ENCODE measurements at places on chromosomes 13 and 19.

- no peak for DNase-seq
These were observed 382.4 kb downstream of the KCTD12 start for GRCh38 chr13:76503766-76504165.

- DNase-seq = no peak
These were observed 309.9 kb upstream of the SLITRK1 start for GRCh38 chr13:84192125-84192524.

- DNase-seq = no peak
These were observed 395.5 kb downstream of the EFNB2 start for GRCh38 chr13:106139942-106140341.

- no peak for DNase-seq
These were observed 15.6 kb upstream of the KCNC3 start for GRCh38 chr19:50344661-50345318.

DNA sequence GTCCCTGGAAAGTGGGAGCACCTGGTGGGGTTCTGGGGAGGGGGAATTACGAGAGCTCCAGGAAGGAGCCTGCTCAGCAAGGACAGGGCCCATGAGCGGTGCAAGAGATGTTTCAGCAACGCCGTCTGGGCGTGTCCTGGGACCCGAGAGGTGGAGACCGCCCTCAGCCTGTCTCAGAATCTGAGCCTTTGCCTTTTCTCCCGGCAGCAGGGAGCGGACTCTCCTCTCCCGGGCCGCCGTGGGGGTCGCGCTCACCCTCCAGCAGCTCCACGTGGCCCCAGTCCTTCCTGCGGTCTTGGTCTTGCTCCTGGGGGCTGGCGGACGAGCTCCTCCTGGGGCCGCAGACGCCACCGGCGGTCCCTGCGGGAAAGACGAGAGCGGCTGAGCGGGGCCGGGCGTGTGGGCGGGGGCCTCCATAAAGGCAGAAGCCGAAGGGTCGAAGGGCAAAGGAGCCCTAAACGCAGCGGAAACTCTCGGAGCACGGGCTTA lies 714 bp downstream of the POLRMT start:
- DNase-seq = peak; percentile 66

DNA sequence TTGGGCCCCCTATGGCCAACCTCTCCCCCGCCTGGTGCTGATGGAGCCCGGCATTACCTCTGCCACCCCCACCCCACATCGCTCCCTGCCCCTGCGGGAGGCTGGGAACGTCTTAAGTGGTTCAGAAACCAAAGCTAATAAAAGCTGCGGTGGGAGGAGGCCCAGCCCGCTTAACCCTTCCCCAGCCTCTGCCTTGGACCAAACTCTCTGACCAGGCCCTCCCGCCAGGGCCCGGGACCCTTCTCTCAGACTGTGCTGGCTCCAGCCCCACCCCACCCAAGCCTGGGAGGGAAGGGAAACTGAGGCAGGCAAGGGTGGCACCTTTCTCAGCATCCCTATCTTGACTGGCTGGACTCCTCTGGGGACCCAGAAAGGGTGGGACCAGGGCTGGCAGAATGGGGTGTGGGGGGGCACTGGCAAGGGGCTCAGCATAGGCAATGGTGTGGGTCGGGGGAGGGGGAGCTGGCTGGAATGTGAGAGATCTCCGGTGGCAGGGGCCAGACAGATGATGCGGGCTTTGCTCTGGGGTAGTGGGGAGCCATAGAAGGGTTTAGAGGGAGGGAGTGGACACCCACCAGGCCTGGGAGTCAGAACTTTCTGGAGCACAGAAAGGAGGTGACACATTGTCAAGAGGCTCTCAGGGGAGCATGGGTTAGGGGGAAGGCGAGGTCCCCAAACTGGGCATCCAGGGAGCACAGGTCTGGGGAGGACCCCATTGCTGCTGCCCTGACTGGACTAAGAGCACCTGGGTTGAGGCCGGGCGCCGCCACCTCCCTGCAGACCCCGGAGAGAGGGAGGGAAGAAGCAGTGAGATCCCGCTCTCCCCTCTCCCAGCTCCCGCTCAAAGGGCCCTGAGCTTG lies 21.9 kb downstream of the SMIM24 start:
- no peak for DNase-seq

DNA sequence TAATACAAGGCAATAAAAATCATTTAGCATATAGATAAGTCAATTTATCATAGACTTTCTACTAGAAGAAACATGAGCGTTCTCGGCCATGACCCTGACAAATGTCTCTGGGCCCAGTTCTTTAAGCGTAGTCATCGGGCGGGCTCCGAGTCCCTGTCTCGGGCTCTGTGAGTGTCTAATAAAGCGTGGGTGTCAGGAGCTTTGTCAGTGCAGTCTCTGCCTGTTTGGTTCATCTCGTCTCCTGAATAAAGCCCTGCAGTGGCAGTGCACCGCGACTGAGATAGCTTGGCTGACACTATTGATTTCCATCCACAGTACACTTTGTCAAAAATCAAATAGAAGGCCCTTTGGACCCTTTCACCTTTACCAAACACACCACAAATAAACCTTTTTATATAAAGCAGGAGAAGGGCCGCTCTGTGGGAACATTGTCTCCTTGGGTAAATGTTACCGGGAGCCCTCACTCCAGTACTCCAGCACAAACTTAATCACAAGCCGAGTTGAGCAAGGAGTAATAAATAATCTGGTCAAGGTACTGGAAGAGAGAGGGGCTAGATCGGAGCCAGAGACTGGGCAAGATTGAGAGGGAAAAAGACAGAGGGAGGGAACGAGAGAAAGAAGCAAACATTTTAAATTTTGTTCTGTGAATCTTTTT lies 368.2 kb upstream of the TSHZ3 start:
- no peak for DNase-seq

DNA sequence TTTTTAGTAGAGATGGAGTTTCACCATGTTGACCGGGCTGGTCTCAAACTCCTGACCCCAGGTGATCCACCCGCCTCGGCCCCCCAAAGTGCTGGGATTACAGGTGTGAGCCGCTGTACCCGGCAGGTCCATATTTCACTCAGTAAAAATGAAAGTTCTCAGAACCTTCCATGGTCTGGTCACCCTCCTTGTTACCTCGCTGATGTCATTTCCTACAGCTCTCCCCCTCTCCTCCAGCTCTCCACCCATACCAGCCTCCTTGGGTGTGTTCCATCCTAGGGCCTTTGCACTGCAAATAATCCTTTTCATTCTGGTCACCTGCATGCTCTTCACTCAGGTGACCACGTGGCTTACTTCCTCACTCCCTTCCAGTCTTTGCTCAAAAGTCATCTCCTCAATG lies 78.2 kb upstream of the TNFSF11 start:
- no peak for DNase-seq

DNA sequence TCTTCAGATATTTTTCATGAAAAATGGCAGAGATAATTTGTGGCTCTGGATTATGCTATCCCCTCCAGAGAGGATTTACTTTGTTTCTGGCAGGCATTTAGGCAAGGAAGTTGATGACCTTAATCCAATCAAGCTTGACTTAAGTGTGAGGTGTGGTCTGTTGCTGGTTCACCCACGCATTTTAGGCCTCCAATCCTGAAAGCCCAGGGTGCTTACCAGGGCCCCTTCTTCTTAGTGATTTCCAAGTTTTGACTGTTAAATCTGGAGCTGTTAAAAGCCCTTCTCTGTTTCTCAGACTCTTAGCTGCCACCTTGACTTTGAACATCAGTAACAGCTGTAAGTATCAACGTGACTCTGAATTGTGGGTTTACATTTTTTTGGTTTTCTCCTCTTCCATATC lies 161.8 kb downstream of the DNAJC15 start:
- DNase-seq = peak; percentile 22

GRCh38 chr13:105997581-105998550 lies 537.6 kb downstream of the EFNB2 start:
- no peak for DNase-seq

DNA sequence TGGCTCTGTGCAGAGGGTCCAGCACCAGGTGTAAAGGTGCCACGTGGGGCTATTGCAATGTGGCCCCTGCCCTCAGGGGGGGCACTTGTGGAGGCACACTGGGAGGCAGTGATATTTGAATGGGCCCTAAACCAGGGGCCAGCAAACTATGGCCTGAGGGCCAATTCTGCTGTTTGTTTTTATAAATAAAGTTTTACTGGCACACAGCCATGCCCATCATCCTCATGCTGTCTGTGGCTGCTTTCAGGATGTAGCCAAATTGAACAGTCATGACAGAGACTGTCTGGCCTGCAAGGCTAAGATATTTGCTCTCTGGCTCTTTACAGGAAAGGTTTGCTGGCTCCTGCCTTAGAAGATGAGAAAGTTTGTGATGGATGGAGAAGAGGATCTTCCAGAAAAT lies 33.9 kb upstream of the RANBP3 start:
- no peak for DNase-seq

- no peak for DNase-seq
These were observed 11.1 kb upstream of the TIMM50 start for GRCh38 chr19:39469567-39469966.

GRCh38 chr13:97573011-97573410 lies 139.0 kb downstream of the RAP2A start:
- DNase-seq = no peak

GRCh38 chr19:3950871-3951861 lies 18.3 kb downstream of the NMRK2 start:
- no peak for DNase-seq

DNA sequence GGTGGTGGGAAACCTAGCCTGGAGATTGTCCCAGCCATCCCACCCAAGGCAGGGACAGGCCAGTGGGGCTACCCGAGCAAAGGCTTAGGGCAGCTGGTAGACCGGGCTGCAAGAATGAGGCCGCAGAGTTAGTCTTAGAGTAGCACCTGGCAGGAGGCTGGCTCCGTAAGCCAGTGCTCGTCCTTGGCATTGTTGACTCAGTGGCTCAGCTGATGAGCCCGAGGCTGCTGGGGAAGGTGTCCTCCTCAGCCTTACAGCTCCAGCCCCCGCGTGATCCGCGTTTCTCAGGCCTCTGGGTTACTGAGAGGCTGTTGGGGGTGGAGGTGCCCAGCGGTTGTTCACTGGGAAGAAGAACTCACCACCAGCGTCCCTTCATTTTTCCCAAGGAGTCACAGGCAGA lies 24.7 kb downstream of the PPP1R37 start:
- no peak for DNase-seq

Data from BE2C (cell line).